ENCODE measurements at places on chromosomes 12 and 14. TPM values are rescaled to one million over a fixed set of nuclear protein-coding genes. Genes with fewer than 3 reads are reported as not detected.
A peak's percentile ranks its signal among the peaks of the same experiment; 100 is the strongest.

GPR132 gene
- total RNA-seq = 46.6 TPM

RNU4-1 gene
- 1,307 TPM for total RNA-seq

PTCSC3 gene
- not detected for total RNA-seq

CRY1 gene
- 17.3 TPM for total RNA-seq

PTPRR gene
- not detected for total RNA-seq

DNA sequence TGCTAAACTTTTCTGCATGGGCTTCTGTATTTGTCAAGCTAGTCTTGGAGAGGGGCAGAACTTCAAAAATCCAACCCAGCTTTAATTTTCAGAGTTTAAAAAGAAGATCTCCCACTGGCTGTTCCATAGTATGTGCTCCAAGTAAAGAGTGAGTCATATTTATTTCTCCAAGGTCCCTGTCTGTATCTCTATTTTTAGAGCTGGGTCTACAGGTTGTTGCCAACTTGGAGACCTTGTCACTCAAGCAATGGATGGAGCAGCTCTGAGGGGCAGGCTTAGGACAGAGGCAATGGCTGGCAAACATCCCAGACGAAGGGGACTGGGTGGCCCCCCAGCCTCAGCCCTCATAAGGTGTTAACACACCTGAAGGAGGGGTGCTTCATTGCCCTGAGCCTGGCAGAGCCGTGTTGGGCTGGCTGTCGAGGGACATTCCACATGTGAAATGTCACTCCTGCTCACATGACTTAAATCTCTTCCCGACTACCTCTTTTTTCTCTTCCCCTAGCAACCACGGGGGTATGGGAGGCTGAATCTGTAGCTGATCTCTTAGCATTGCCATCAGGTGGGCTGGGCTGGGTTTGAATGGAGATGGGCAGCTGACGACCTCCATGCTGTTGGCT is 103.1 kb downstream of the SMOC1 start:
- H3K36me3 ChIP-seq = no peaks in the 10 kb centered on the region
- no peak overlapping the region for H3K27ac ChIP-seq
- no peak overlapping the region for H3K4me3 ChIP-seq

GRCh38 chr12:16148938-16149337 is 128.5 kb downstream of the SLC15A5 start:
- no peak overlapping the region for H3K27ac ChIP-seq
- no peak overlapping the region for H3K4me3 ChIP-seq
- no peaks in the 10 kb centered on the region for H3K36me3 ChIP-seq
- H3K4me1 ChIP-seq = no peaks in the 10 kb centered on the region
- no peak for DNase-seq

DNA sequence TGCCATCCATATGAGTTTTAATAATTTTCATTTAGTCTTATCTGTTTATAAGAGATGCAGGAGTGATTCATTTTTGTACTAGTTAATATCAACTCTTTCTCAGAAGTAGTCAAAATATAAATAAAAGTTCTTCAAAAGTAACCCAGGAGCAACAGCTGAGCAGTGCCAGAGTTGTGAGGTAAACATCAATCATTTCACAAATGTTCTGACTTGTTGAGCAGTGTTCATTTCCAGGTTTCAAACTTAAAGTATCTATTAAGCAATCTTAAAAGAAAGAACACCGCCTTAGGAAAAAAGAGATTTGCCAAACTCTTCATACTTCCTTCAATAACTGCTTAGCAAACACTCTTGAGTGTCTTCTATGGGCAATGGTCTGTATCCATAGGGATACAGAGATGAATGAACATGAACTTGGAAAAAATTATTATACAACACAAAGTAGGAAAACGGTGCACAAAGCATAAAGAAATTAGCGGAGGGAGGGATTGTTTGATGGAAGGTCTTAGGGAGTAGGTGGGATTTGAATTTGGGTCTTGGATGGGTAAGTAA is 41.9 kb upstream of the POC1B start:
- H3K4me3 ChIP-seq = no peak overlapping the region
- no peaks in the 10 kb centered on the region for H3K4me1 ChIP-seq
- H3K36me3 ChIP-seq = peaks cover 9% of the 10 kb centered on the region

DNA sequence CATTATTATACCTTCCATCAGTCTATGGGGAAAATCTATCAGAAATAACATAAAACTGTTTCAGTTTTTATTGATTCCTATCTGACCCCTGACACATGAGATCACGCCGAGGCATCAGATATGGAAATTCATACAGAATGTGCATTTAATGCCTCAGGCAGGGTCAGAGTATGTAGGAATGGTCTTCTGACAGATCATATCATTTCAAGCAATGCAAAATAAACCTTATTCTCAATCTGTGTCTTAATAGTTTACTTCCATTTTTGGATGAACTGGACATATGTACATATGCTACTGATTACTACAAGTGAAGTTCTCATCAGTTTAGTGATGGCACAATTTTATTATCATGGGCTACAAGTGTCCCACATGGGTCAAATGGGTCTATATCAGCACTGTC is 150.0 kb downstream of the ANKS1B start:
- H3K36me3 ChIP-seq = no peaks in the 10 kb centered on the region
- no peaks in the 10 kb centered on the region for H3K27me3 ChIP-seq
- DNase-seq = no peak
- H3K4me3 ChIP-seq = no peak overlapping the region
- H3K4me1 ChIP-seq = no peaks in the 10 kb centered on the region

DNA sequence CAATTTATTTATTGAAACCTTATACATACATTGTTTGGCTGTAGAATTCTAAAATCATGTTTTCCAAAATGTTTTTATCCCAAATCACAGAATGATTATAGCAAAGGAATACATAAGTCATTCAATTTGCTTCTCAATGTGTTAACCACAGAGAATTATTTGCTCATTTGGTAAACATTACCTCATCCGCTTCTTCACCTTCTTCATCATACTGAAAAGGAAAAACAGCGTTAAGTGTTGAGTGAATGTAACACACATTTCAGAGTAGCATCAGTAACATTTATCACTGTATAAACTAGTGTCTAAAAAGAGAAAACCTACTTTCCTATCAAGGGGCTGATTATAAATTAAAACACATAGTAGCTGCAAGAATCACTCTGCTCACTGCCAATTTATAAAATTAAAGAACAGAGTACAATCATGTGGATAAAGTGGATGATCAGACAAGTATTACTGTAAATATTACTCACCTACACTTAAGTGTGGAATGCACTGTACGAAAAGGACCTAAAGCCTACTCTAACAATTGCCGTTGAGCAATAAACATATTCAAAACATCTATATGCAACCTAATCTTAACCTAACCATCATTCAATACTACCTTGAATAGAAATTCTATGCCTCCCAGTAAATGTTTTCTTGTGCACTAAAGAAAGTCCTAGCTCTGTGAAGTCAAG is 18.1 kb upstream of the PHLDA1 start:
- no peaks in the 10 kb centered on the region for H3K27me3 ChIP-seq
- H3K27ac ChIP-seq = no peak overlapping the region
- peaks cover 16% of the 10 kb centered on the region for H3K36me3 ChIP-seq
- H3K4me1 ChIP-seq = no peaks in the 10 kb centered on the region
- DNase-seq = no peak

GRCh38 chr12:89023936-89024335 is 328.4 kb downstream of the DUSP6 start:
- no peaks in the 10 kb centered on the region for H3K27me3 ChIP-seq
- no peak overlapping the region for H3K27ac ChIP-seq
- no peak for DNase-seq

DNA sequence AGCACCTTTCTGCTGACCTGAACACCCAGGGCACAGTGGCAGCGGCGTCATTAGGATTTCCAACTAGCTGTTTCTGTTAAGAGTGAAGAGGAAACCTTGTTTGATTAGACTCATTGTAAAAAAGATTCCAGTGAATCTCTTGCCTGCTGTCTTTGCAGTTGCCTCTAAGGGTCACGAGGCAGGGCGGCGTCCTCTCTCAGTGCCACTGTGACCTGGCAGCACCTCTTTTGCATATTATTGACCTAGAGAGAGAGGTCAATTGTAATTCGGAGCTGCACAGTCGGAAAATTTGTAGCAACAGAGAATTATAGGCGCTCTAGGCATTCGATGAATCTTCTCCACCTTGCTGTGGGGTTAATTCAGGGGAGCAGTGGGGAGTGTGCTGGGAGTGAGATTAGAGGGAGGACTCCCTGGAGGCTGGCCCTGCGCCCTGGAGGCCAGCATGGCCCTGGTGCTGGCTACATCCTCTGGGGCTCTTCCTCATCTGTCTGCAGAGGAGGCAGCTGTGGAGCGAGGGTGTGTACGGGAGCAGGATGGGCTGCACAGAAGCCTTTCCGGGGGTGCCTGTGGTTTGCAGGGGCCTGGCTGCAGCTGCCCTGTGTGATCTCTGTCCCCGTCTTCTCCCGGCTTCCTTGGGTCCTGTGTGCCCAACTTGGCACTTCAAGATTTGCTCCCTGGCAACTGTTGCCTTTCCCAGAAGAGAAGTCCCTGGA is 14.3 kb downstream of the PACS2 start:
- no peaks in the 10 kb centered on the region for H3K36me3 ChIP-seq
- no peak for DNase-seq
- H3K27ac ChIP-seq = no peak overlapping the region
- H3K4me3 ChIP-seq = no peak overlapping the region

DNA sequence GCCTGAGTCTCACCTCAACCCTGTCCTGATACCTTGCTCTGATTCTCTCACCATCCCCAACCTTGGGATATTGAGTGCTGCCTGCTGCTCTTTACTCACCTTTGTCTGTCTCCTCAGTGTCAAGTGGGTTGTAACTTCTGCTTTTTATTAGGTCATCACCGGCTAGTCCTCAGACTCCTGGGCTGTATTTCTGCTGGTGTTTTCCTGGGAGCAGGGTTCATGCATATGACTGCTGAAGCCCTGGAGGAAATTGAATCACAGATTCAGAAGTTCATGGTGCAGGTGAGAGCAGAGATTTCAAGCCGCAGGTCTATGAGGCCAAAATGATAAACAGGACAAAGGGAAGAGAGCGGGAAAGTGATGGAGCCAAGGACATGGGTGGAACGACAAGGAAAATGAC is 498 bp downstream of the SLC39A2 start:
- H3K4me1 ChIP-seq = peaks cover 11% of the 10 kb centered on the region
- H3K27ac ChIP-seq = no peak overlapping the region
- H3K27me3 ChIP-seq = peaks cover 1% of the 10 kb centered on the region
- no peak overlapping the region for H3K4me3 ChIP-seq

- no peak for DNase-seq
- H3K4me1 ChIP-seq = peaks cover 48% of the 10 kb centered on the region
- peak overlapping the region; percentile 85 for H3K27ac ChIP-seq
- peaks cover 2% of the 10 kb centered on the region for H3K36me3 ChIP-seq
- H3K4me3 ChIP-seq = peak overlapping the region; percentile 68
These were observed 108.5 kb upstream of the MAX start for GRCh38 chr14:65210822-65211182.

DNA sequence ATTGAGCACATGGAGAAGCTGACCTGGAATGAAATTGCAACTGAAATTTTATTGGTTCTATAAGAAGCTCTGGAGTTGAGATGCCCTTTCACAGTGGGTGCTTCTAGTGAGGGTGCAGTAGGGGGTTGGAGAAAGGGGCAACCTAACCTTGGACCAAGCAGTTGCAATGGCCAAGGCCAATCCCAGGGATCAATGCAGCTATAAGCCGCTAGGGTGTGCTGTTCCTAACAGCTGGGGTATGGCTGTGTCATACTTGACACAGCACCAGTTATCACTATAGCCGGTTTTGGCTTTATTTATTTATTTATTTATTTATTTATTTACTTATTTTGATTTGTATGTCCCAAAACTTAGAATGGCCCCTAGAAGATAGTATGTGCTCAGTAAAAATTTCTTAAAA is 505.9 kb downstream of the FLRT2 start:
- H3K27ac ChIP-seq = no peak overlapping the region
- H3K27me3 ChIP-seq = no peaks in the 10 kb centered on the region
- DNase-seq = no peak
- no peak overlapping the region for H3K4me3 ChIP-seq
- H3K4me1 ChIP-seq = peaks cover 4% of the 10 kb centered on the region

DNA sequence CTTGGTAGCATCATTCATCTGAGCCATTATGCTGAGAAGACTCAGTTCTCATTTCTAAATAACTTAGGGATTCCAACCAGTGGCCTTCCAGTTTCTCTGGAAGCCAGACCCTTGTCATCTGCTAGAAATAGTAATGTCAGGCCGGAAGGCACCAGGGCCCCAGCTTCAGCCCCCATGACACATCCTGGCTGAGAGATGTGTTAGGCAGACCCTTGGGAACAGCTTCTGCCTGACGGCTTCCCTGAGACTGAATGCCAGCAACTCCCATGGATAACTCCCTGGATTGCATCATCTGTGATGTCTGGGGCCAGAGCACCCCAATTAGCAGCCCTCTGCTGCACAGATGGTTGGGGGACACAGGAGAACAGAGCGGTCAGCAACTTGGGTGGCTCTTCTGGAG is 583.5 kb upstream of the TBX3 start:
- no peak for DNase-seq
- H3K4me3 ChIP-seq = no peak overlapping the region
- no peaks in the 10 kb centered on the region for H3K4me1 ChIP-seq
- no peaks in the 10 kb centered on the region for H3K36me3 ChIP-seq

- H3K27ac ChIP-seq = no peak overlapping the region
- DNase-seq = no peak
- no peak overlapping the region for H3K4me3 ChIP-seq
- H3K4me1 ChIP-seq = no peaks in the 10 kb centered on the region
- no peaks in the 10 kb centered on the region for H3K36me3 ChIP-seq
- no peaks in the 10 kb centered on the region for H3K27me3 ChIP-seq
These were observed 645.5 kb upstream of the NOVA1 start for GRCh38 chr14:27243365-27243764.

- H3K27ac ChIP-seq = no peak overlapping the region
- no peaks in the 10 kb centered on the region for H3K4me1 ChIP-seq
- peaks cover 23% of the 10 kb centered on the region for H3K27me3 ChIP-seq
- H3K4me3 ChIP-seq = no peak overlapping the region
These were observed 52.8 kb upstream of the LHX5 start for GRCh38 chr12:113524495-113524894.
